Stimulated activated CD8-positive, alpha-beta memory T cell treated with anti-CD3 and anti-CD28 coated beads, Interleukin-7, amount 100 ng/mL, for 1 hour (primary cell): ENCODE measurements at places on chromosomes 3 and 15.

DNA sequence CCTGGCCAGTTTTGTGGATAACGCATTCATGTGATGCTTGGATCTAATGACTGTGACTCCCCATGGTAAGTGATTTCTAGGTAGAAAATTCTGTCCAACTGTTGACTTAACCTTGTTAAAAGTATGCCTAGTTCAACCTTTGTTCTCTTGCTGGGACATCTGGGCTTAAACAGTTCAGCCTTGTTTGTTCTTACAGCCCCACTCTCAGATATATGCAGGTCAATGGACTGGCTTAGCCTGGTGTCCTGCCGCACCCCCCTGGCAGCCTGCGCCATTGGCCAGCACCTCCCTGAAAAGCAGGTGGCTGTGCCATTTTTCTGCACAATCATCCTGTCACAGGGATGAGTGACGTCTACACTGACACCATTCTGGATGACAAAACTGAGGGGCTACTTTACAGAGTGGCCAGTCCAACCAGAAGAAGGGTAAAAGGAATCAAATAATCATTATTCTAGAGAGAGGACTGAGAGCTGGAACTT, 244.7 kb upstream of the ONECUT1 start:
- DNase-seq, result no peak

DNA sequence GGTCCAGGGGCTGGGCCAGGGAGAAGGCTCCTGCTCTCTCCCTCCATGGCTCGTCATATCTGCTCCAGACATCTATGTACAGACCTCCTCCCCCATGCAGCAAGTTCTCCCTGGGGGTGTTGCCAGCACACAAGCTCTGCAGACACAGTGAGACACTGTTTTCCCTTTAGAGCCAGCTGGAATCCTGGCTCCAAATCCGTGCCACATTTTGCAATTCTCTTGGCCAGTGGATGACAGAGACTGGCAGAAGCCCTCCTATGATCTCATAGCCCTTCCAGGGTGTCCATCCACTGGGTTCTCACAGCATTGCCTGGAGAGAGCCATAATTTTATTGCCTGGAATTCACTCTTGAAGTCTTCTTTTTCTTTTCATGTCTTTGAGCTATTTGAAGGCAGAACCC, 203.9 kb downstream of the TLE3 start:
- DNase-seq, result no peak

DNA sequence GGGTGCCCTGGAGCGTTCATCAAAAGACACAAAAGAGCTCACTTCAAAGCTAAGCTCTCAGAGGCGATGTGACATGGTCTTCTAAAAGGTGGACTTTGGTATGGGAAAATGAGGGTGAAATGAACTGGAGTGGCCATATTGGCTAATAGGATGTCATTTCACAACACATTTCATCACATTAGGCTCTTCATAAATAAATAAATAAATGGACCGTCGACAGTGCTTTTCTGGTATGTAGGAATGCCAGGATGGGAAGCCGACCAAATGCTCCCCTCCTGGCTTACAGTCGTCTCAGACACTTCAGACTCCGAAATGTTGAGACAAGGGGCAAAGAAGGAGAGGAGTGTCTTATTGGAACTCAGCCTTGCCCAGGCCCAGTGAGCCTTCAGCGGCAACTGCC, 383.0 kb downstream of the NTRK3 start:
- no peak for DNase-seq

DNA sequence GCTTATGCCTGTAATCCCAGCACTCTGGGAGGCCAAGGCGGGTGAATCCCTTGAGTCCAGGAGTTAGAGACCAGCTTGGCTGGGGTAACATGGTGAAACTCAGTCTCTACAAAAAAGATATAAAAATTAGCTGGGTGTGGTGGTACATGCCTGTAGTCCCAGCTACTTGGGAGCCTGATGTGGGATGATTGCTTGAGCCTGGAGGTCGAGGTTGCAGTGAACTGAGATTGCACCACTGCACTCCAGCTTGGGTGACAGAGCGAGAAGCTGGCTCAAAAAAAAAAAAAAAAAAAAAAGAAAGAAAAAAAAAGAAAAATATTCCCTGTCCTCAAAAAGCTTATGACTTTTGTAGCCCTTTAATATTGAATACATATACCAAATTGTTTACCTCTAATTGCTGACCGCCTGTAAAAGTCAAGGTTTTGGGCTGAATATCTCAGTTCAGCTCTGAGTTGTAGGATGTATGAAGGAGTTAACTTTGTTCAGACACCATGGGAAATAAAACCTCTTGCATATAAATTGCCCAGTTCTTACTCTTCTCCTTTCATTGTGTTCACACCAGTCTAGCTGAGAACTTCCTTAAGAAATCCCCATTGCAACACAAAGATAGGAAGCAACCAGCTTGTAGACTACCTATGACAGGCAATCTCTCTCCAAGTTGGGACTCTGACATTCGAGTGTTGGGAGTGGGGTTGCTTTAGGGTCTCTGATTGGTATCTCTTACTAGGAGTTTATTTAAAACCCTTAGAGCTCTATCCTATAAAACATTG, 97.6 kb upstream of the RASGRP1 start:
- DNase-seq, result no peak

DNA sequence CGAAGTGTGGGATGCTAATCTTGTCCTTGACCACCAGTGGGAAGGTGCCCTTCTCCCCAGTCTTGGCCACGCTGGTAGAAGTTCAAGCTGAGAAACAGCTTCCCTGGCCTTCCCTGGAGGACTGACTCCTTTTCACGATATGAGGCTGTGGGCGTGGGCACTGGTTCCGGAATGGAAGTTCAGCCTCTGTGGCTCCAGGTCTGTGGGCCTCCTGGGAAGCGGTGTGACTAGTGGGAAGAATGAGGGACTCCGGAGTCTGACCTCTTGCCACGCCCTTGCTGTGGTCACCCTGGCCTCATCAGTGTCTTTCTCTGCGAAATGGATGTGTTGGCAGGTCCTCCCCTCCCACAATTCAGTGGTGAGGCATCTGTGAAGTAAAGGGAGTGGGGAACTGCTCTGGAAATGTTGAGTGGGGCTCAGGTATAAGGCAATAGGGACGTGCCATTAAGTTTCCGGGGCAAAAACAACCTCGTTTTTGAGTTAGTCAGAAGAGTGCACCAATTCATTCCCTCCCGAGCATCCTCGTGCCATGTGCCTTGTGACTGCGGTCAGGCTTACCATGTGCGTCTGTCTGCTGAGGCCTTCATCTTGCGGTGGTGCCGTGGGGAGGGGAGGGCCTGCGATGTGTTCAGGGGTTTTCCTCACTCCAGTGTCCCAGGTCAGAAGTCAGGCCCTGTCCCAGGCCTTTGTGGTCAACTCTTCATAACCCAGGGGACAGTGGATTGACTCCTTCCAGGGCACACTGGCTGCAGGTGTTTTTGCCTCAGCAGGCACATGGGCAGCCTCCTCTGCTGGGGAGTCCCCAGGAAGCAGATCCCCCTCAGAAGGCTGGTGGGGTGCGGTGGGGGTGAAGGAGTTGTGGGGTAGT, 11.8 kb upstream of the SEC13 start:
- no peak for DNase-seq

GRCh38 chr3:45106874-45107273, 39.3 kb downstream of the CDCP1 start:
- no peak for DNase-seq

GRCh38 chr3:69524816-69525215, 138.9 kb upstream of the FRMD4B start:
- DNase-seq, result no peak

DNA sequence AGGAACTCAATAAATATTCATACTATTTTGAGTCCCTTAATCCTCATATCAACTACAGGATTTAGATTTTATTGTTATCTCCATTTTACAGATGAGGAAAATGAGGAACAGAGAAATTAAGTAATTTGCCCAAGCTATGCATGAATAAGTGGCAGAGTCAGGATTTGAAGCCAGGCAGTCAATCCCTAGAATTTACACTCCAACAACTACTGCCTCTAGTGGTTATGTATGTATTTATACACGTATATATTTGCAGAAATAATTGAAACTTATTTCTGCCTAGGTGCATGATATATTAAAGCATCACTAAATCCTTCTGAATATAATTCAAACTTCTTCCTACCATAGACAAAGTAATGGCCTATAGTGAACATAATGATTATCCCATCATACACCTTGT, 137.4 kb downstream of the SERPINI1 start:
- no peak for DNase-seq

GRCh38 chr3:125062904-125063618, 7.3 kb upstream of the HEG1 start:
- no peak for DNase-seq
